ENCODE measurements at places on chromosomes 16 and 17.

DNA sequence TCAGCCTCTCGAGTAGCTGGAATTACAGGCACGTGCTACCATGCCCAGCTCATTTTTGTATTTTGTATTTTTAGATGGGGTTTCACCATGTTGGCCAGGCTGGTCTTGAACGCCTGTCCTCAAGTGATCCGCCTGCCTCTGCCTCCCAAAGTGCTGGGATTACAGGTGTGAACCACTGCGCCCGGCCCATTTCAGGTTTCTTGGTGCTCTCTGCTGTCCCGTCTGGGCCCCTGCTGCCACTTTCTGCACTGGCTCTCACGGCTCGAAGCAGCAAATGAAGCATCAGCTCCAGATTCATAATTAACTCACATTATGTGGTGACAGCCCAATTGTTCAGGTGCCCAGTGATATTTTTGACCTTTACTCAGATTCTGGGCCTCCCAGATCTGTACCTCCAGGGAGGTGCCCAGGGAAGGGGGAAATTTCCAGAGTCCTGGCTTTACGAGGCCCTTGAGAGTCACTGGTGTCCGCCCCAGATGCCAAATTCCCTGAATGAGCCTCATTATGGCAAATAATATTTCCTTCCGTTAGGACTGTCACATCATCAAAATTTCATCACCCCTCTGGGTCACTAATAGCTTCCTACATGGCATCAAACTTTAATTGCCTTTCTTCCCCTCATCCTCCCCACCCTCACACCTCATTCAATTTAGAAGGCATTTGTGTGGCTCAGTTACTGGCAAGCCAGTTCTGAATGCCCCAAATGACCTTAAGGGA is 9.0 kb downstream of the SDK2 start:
- DNase-seq: no peak

- no peak for DNase-seq
Measured at GRCh38 chr17:27339836-27340550, 46.1 kb downstream of the WSB1 start.

DNA sequence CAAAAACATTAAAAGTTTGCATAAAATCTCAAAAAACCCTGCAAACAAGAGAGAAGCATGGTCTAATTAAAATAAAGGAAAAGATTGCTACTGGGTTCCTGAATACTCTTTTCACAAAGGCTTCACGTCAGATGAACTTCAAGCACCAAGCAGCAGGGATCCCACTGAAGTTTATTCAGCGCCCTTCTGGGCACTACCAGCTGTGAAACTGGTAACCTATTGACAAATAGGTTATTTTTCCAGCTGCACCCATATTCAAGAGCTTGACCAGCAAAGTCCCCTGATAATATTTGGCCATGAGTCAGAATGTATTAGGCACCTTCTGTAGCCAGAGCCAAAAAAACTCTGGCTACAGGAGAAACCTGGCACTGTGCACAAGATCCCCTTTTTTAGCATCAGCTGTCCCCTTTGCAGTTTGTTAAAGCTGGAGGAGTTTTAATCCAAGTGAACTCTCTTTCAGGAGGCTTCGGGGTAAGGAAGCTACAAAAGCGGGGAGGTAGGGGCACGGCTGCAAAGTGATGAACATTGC is 60.3 kb downstream of the GRIN2A start:
- no peak for DNase-seq

DNA sequence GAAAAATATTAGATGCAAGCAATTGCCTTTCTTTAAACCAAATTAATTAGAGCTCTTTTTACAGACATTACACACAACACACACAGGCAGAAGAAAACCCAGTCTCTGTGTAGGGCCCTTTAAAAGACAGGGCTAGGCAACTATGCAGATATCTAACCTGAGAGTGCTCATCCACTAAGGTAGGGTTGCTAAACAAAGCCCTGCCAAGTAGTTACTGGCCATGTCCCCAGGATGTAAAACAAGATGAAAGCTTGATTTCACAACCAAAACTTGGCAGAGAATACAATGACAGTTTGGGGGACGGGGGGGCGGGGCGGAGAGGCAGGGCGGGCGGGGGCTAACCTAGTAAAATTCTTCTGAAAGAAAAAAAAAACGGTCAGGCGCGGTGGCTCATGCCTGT is 669.0 kb upstream of the CA10 start:
- DNase-seq: no peak

GRCh38 chr16:56600398-56600999 is 7.9 kb upstream of the MT2A start:
- DNase-seq: no peak

- no peak for DNase-seq
Measured at GRCh38 chr16:7443648-7444365, 111.2 kb downstream of the RBFOX1 start.

GRCh38 chr16:85286951-85287814 is 174.9 kb upstream of the CIBAR2 start:
- DNase-seq: peak; percentile 83

GRCh38 chr17:42386777-42387657 is 1.2 kb downstream of the STAT3 start:
- DNase-seq: no peak

DNA sequence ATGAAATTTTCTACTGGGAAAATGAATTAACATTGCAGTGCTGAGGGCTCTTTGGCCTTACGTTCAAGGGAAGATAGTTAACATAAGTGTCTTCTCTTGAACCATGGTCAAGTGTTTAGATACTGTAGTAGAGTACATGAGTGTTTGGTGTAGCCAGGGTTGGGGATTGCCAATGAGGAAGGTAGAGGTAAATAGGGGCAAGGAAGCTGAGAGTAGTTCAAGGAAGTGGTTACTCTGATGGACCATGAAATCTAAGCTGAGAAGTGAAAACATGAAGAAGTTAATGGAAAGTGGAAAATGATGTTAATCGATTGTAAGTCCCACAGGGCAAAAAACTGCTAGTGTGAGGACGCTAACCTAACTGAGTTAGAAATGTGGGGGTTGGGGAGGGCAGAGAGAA is 249.6 kb upstream of the AXIN2 start:
- no peak for DNase-seq

DNA sequence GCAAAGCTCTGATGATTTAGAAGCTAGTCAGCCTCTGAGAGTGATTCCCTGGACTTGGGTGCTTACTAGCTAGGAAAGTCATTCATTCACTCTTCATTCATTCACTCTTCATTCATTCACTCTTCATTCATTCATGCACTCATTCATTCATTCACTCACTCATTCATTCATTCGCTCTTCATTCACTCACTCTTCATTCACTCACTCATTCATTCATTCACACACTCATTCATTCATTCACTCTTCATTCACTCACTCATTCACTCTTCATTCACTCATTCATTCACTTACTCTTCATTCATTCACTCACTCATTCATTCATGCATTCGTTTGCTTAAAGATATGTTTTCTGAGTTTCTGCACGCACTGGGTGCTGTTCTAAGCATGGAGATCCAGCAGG is 292.7 kb upstream of the TNRC6C start:
- no peak for DNase-seq

GRCh38 chr16:81891736-81892364 is 112.8 kb downstream of the PLCG2 start:
- no peak for DNase-seq

GRCh38 chr17:16478649-16479048 is 13.3 kb downstream of the LRRC75A start:
- no peak for DNase-seq

DNA sequence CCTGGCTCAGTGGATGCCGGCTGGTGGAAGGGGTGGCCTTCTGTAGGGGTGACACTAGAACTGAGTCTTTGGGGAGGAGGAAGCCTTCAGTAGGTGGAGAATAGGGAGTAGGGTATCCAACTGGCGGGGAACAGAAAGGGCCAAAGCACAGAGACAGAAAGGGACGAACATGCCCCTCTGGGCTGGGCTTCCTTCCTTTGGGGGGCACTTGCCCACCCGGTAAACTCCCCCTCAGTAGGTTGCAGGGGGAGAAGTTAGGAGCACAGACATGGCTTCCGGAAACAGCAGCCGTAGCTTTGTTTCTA is 774 bp downstream of the ENGASE start:
- no peak for DNase-seq

- no peak for DNase-seq
Measured at GRCh38 chr16:59236804-59237458, 502.8 kb upstream of the GOT2 start.

GRCh38 chr17:65155622-65156021 is 18.5 kb downstream of the RGS9 start:
- no peak for DNase-seq

- no peak for DNase-seq
Measured at GRCh38 chr16:31376705-31377104, 16.4 kb upstream of the ITGAD start.

DNA sequence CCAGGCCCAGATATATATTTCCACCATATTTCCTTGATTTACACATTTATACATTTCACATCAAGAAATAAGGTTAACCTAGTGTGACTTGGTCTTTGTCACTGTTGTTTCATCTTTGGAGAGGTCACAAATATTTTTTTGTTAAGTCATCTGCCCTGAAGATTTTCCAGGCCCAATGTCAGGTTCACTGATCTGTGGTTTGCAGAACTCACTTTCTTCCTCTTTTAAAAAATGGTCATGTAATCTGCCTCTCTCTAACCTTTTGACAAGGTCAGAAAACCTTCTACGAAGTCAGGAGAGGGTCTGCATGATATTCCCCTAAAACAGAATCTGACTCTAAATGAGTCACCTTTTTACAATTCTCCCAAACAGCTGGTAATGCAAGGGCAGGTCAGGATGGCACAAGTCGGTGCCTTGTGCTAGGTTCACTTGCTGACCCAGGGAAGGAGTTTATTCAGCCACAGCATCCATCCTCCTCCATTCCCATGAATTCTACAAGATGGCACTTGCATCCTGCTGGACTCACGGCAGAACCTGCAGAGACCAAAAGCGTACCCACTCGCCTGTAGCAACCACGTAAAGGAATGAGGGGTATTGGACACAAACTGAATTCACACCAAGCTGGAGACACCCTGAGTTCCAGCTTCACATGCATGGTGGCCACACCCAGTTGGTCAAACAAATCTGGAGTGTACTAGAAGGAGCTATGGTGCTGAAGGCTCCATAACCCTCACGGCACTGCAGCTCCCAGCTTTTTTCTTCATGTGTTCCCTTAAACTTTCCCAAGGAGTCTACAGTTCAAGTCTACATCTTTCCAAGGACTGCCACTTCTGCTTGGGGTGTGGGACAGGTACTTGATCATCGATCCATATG is 1.6 kb upstream of the KIAA0513 start:
- no peak for DNase-seq

DNA sequence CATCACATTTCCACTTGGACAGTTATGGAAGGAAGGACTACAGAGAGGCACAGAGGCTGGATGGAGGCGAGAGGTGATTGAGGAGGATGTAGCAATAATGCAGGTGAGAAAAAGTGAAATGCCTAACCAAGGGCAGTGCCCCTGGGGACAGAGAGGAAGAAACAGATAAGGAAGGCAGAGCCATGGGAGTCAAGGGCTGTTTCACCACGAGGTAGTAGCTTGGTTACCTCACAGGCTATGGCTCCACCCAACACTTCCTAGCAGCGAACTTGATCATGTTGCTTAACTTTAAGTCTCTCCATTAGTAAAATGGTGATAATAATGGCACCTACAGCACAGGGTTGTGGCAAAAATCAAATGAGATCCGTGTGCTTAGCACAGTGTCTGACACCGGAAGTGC is 83.9 kb downstream of the YPEL2 start:
- no peak for DNase-seq

GRCh38 chr17:71423871-71424546 is 696.8 kb upstream of the SOX9 start:
- no peak for DNase-seq

GRCh38 chr17:16991349-16992009 is 19.6 kb upstream of the TNFRSF13B start:
- peak; percentile 94 for DNase-seq

- no peak for DNase-seq
Measured at GRCh38 chr17:52537421-52537820, 378.9 kb upstream of the CA10 start.

DNA sequence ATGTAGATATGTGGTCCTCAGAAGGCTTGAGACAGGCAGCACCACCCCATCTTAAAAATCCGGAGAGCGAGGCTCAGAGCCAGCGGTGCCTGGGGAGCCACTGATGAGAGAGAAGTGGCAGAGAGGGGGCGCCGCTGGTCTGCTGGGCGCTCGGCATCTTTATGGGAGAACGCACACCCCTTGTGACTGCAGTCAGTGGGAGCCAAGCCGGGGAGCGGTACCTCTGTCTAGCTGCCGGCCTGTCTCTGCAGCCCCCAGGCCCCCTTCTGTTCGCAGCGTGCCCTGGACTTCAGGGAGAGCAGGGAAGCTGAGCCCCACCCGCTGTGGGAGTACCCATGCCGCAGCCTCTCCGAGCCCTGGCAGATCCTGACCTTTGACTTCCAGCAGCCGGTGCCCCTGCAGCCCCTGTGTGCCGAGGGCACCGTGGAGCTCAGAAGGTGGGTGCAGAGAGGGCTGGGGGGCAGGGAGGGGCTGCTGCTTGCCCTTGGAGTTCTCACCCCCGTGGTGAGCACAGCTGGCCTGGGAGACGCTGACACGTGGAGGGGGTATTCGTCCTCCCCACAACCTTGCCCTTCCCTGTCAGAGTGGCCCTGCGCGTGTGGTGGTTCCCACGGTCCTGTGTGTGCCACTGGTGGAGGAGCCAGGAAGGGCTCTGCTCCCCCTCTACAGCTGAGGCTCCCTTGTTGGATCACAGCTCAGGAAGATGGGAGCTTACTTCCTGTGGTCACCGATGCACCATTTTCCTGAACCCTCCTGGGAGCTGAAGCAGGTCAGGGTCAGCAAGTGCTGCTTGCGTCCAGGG is 44.8 kb downstream of the PRMT7 start:
- peak; percentile 65 for DNase-seq

GRCh38 chr17:75645889-75646637 is 12.8 kb downstream of the SMIM5 start:
- no peak for DNase-seq

DNA sequence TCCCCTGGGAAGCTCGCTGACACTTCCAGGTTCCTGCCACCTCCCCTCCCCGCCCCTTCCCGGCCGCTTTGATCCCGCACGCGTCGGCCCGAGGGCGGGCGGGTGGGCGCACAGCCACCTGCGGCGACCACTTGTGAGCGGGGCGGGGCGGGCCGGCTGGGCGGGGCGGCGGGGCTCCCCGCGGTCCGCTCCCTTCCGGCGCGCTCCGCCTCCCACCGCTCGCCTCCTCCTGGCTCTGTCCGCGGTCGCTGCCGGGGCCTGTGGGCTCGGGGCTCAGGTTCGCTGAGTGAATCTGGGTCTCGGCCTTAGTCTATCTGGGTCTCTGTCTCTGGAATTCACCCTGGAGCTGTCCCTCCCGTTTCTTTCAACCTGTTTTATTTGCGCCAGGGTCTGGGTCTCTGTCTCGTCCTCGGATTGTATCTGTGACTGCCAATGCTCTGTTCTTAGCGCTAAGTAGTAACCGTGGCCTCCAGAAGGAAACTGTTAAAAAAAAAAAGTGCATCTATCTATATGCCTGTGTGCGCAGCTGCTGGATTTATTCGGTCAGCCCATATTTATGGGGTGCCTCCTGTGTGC is 2.7 kb upstream of the HES7 start:
- DNase-seq: no peak

GRCh38 chr17:51793686-51794085 is 364.8 kb downstream of the CA10 start:
- DNase-seq: no peak

DNA sequence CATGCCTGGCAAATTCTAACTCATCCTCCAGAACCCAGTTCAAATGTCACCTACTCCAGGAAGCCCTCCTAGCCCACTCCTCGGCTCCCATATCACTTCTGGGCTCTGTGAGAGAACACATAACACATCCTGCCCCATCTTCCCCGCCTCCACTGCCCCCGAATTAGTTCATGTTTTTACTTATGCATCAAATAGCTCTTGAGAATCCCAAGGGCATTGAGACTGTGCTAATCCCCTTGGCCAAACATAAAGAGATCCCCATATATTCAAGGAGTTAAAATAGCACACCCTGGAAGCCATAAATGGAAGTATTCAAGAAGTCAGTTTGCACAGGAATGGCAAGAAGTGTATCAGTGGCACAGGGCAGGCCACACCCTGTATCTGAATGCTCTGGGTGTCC is 2.0 kb upstream of the CREBBP start:
- no peak for DNase-seq
